ENCODE measurements at places on chromosomes 1 and 21.

- no peak for DNase-seq
These were observed 535.0 kb downstream of the AJAP1 start for GRCh38 chr1:5189384-5189783.

DNA sequence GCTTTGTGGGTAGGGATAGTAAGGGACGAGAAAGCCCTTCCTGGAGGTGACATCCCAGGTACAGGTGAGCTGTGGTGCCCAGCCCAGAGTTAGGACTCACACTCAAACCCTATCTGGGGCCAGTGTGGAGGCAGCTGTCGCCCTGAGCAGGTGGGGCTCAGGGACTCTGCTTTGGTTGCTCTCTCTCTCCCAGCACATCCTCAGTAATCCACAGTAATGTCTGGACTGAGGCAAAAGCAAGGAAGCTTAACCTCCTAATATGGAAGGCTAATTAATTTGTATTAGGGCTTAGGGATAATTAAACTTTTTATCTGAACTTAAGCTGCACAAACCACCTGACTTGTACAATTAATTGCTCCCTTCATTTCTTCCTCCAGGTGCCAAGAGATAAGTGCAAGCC, 38.2 kb downstream of the DDX20 start:
- DNase-seq = no peak

GRCh38 chr1:20829531-20829930, 42.4 kb upstream of the HP1BP3 start:
- DNase-seq = no peak

GRCh38 chr1:113663165-113663951, 95.9 kb downstream of the PHTF1 start:
- no peak for DNase-seq
